ENCODE measurements at places on chromosomes 7 and 10.

GRCh38 chr10:89588671-89589070 lies 53.3 kb upstream of the SLC16A12 start:
- no peak for DNase-seq

DNA sequence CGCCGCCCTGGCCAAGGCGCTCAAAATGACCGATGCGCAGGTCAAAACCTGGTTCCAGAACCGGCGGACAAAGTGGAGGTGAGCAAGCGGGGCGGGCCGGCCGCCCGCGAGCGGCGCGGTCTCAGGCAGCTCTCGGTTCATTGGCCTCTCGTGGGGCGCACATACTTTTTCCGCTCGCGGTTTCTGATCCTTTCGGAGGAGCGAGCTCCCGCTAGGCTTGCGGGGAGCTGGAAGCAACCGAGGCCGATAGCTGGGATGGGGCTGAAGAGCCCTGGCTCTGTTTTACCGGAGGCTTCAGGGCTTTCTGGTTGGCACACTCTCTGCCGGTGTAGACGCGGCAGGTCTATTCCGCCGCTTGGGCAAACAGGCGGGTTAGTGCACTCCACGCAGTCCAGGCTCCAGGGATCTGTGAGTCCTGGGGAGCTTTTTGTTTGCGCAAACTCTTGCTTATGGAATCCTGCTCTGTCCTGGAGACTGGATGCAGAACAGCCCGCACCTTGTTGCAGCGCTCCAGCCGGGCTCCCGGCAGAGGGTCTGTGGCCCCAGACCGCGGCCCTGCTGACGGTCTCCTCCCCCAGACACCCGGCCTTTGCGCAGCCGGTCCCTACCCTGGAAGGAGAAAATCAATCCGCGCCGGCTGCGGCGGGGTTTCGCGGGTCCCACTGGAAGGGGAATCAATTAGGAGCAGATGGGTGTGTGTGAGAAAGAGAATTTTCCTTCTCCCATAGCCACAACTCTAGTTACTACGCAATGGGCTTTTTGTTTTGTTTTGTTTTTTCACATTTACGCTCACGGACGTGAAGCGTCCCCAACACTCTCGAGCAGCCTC lies 3.4 kb downstream of the TLX1 start:
- DNase-seq: no peak

GRCh38 chr10:50928190-50928552 lies 42.7 kb upstream of the A1CF start:
- DNase-seq: no peak

DNA sequence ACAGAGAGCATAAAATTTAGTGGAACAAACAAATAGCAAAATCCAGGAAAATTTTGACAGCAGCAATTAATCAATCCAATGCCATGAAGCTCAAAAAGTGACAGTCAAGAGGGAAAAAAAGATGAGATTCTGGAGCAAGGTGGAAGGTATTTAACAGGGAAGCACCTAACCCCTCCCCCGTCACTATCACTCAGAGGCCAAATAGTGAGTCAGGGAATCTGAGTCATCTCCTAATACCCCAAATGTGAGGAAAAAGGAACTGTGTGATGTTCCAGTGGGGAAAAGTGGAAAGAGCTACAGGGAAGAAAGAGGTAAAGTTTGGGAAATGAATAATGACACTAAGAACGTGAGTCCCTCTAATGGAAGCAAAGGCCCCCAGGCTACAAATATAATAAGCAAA lies 113.2 kb upstream of the PHF14 start:
- no peak for DNase-seq

DNA sequence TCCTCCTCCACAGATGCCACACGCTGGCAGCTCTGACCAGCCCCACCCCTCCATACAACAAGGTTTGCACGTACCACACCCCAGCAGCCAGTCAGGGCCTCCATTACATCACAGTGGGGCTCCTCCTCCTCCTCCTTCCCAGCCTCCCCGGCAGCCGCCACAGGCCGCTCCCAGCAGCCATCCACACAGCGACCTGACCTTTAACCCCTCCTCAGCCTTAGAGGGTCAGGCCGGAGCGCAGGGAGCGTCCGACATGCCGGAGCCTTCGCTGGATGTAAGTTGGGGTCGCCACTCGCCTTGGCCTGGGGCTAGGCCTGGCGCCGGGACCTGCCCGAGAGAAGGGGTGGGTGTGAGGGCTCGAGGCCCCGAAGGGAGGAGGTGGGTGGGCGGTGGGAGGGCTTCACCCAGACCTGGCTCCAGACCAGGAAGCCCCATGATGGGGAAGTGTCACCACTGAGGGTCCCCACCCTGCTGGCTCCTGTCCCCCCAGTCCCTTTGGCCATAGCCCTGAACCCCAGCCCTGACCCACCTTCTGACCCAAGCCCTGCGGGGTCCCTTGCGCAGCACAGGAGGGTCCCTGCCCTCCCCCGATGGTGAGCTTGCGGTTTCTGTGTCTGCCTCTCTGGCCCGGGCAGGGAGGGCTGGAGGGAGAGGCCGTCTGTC lies 36.2 kb upstream of the PPIF start:
- DNase-seq: no peak

DNA sequence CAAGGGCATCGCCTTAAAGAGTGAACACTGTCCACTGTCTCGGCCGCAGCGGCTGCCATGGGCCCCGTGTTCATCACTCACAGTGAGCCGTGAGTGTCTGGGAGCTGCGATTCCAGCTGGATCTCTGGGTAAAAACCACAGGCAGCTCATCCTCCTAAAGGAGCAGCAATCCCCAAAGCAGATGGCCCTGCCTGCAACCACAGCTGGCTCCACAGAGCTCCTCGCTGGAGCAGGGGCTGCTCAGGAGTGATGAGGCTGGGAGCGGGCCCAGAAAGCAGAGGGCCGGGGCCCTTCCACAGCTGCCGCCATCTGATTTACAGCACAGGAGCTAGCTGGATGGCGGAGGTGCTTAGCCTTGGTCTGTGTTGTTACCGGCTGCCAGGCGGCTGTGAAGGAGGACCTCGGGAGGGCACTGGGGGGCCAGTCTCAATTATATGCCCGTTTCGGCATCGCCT lies 6.6 kb upstream of the TMEM184A start:
- DNase-seq: no peak

- DNase-seq: no peak
Observed at GRCh38 chr10:14773551-14774213, 1.0 kb downstream of the FAM107B start.

DNA sequence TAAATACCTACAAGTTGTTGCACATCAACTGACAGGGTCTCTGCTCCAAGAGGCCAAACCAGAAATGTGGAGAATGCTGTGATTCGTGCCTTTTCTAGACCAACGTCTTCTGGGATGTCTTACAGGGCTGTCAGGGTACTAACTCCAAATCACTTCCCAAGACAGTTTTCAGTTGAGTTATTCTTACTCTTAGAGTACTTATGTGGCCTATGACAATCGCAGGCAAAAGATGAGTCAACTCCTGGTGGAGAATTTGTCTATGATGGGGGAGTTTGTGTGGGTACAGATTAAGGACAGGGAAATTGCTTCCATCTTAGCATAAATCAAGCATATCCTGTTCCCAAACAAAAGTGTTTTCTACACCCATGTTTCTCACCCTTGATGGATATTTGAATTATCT lies 734.8 kb downstream of the TNS3 start:
- no peak for DNase-seq

GRCh38 chr10:114322344-114322743 lies 82.0 kb downstream of the AFAP1L2 start:
- DNase-seq: no peak

- no peak for DNase-seq
Observed at GRCh38 chr10:12019283-12019971, 23.2 kb downstream of the UPF2 start.

DNA sequence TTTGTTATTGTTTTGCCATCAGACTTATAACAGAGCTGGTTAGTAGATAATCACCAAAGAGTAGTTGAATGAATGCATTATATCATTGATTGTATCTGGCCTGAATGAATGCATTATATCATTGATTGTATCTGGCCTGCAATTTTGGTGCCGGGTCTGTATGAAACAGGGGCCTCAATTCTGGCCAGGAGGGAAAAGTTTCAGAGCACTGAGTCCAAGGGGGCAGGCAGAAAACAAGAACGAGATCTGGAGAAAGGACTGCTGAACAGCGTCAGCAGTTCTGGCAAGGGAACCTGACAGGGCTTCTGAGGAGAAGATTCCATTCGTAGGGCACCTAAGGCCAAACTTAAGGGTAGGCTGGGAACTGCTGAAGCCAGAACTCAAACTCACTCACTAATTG lies 128.0 kb downstream of the SEMA3C start:
- no peak for DNase-seq

DNA sequence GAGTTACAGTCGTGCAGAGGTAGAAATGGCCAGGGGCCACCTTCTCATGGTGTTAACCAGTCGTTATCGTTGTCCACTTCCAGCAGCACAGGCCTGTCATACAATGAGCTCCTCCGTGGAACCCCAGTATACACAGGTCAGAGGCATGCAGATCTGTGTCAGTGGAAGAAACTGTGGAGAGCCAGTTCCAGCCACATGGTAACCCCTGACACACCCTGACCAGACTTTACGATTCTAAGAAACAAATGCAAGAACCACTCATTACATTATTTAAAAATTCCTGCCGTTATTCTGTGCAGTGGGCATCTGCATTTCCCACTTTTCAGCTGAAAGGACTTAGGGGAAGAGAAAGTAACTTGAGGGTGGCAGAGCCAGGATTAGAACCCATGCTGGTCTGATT lies 23.5 kb upstream of the GJD4 start:
- no peak for DNase-seq

GRCh38 chr10:90968328-90969081 lies 47.6 kb upstream of the ANKRD1 start:
- no peak for DNase-seq

GRCh38 chr10:49090189-49090575 lies 25.1 kb downstream of the VSTM4 start:
- DNase-seq: no peak

GRCh38 chr10:17685233-17685840 lies 41.4 kb downstream of the STAM start:
- no peak for DNase-seq

GRCh38 chr10:22927661-22928403 lies at the start of gene ARMC3:
ARMC3 (plus strand) TSS chr10:22928053; CDS start chr10:22931997, 3,944 bp downstream.
- peak; percentile 55 for DNase-seq

DNA sequence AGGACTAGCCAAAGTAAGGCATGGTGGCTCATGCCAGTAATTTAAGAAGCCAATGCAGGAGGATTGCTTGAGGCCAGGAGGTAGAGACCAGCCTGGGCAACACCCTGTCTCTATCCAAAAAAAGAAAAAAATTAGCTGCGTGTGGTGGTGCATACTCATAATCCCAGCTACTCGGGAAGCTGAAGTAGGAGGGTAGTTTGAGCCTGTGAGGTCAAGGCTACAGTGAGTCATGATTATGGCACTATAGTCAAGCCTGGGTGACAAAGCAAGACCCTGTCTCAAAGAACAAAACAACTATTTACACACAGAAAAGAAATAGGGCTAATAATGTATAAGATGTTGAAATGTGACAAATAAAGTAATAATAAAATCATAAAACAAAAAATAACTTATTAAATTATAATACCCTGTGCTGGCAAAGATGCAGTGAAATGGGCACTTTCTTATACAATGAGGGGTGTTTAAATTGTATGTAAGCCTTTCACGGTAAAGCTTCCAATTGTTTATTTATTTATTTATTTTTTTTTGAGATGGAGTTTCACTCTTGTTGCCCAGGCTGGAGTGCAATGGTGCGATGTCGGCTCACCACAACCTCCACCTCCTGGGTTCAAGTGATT lies 175.2 kb downstream of the TPST1 start:
- DNase-seq: no peak

DNA sequence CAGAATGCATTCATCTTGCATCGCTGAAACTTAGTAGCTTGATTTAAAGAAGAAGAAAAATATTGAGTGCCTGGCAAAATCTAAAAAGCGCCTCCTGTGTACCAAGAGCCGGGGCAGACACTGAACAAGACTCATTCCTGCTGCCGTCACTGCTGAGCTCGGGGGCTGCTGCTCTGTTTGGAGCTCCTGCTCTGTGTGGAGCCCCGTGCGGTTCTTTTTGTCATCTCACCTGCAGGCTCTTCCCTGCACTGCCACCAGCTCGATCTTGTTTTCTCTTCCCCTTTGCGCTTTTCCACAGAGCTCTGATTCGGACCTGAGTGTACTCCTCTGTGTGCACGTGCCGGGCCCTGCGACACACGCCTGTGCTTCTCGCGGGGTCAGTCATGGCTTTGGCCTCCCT lies 462.1 kb upstream of the DPP6 start:
- DNase-seq: no peak
